ENCODE measurements at places on chromosomes 12 and 14.

DNA sequence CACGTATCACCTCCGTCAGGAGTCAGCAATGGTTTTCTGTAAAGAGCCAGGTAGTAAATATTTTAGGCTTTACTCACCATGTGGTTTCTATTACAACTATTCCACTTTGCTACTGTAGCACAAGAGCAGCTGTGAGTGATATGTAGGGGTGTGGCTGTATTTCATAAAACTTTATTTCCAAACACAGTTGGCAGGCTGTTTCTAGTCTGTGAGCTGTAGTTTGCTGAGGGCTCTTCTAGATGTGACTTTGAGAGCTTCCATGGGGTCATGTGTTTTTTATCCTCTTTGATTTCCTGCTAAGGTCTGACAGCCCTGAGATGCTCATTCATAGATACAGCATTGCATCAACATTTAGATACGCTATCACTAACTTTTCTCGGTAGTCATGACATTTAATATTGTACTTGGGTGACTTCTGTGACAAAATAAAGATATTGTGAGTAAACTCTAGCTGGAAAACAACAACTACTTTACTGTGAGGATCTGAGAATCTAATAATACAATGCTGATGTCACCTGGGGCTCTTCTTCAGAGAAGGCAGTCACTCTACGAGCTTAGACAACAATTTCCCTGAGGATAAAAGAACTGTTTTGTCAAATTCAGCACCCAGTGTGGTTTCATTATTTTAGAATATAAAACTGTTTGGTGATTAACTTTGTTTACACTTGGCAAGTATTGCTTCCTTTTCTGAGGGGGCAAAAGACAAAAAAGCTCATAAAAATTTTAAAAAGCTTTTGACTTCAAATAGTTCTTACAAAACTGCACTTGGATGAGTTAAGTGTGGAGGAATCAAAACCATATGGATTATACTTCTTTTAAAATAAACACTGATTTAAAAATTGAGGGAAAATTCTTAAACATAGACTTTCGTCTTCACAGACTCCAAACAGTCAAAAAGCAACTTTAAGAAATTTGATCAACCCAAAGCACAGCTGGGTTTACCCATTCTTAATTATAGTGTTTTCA lies 231.2 kb upstream of the DCN start:
- DNase-seq, result no peak

DNA sequence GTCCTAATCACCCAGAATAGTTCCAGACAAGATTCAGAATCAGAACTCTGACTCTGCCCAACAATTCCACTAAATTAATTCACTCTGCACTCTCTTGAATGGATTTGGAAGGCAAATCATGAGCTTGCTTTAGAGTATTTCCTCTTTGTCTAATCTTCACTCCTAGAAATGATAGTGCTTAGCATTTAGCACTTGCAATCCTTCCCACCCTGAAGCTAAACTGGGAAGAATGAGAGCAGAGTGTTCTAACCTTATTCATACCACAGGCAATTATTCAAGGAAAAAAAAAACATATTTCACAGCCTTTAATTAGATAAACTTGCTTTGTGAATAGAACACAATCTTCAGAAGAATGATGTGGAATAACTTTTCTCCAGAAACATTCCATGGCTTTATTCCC lies 264.6 kb downstream of the PAWR start:
- DNase-seq, result no peak

GRCh38 chr12:111868676-111869588 lies 26.9 kb downstream of the MAPKAPK5 start:
- no peak for DNase-seq

DNA sequence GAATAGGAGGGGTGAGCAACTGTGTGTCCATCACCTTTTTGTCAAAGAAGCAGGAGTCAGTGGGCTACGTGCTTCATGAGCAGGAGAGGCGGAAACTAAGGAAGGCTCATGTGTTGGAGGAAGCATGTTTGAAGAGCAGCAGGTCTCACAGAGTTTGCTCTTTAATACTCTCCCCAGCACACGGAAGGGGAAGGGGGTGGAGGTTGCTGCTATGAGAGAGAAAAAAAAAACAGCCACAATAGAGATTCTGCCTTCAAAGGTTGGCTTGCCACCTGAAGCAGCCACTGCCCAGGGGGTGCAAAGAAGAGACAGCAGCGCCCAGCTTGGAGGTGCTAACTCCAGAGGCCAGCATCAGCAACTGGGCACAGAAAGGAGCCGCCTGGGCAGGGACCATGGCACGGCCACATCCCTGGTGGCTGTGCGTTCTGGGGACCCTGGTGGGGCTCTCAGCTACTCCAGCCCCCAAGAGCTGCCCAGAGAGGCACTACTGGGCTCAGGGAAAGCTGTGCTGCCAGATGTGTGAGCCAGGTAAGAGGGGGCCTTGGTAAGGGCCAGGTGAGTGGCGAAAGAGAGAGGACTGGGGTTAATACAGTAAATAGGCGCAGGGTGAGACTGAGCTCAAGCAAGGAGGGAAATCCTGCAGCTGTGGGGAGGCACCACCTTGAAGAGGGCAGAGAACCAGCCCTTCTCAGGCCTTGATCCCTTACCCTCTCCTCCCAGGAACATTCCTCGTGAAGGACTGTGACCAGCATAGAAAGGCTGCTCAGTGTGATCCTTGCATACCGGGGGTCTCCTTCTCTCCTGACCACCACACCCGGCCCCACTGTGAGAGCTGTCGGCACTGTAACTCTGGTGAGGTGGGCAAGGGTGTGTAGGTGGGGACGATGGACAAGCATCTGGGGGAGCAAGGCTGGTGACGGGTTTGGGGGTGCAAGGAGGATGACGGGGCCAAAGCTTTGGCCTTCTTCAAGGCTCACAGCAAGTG lies at the start of gene CD27:
CD27 (plus strand) TSS at position 252 of the 985 bp plus-strand sequence; CDS start at position 393, 141 bp downstream.
- no peak for DNase-seq

DNA sequence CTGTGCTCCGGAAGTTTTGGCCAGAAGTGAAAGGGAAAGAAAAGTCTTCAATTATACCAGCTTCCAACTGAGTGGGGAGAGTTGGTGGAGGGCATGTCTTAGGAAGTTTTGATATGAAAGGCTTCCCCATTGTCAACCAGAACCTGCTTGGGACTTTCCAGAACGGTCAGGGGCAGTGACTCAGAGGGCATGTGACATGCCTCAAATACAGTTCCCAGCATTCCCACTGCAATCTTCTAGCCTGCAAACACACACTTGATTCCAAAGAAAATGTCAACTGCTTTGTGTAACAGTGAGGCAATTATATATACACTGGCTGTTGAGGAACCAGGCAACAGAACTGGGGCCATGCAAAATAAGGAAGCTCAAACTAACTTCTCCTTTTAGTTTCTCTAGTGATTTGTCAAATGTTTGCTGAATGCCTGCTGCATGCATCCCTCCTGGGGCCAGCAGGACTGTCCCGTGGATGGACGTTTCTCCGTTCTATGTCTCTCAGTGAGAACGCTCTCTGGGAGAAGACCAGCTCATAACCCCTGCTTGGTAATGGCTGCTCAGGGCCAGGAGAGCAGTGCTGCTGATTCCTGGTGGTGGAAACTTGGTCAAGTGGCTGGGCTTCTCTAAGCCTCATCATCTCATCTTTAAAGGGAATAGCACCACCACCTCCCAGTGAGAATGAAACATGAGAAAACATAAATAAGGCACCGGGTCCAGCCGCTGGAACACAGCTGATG lies 18.3 kb downstream of the SLC25A47 start:
- no peak for DNase-seq

DNA sequence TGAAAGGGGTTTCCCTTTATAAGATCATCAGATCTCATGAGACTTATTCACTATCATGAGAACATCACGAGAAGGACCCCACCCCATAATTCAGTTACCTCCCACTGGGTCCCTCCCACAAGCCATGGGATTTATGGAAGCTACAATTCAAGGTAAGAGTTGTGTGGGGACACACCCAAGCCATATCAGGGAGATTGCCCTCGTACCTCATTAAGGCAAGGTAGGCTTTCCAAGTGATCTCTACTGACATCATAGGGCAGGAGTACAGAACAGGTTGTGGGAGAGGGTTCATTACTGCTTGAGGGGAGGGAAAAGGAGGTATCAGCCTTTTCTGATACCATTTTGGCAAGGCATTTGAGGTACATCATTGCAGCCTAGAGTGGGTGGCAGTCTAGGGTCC lies 524.6 kb downstream of the PRKD1 start:
- DNase-seq, result no peak

GRCh38 chr12:25415004-25415403 lies 138.1 kb downstream of the LMNTD1 start:
- DNase-seq, result no peak

DNA sequence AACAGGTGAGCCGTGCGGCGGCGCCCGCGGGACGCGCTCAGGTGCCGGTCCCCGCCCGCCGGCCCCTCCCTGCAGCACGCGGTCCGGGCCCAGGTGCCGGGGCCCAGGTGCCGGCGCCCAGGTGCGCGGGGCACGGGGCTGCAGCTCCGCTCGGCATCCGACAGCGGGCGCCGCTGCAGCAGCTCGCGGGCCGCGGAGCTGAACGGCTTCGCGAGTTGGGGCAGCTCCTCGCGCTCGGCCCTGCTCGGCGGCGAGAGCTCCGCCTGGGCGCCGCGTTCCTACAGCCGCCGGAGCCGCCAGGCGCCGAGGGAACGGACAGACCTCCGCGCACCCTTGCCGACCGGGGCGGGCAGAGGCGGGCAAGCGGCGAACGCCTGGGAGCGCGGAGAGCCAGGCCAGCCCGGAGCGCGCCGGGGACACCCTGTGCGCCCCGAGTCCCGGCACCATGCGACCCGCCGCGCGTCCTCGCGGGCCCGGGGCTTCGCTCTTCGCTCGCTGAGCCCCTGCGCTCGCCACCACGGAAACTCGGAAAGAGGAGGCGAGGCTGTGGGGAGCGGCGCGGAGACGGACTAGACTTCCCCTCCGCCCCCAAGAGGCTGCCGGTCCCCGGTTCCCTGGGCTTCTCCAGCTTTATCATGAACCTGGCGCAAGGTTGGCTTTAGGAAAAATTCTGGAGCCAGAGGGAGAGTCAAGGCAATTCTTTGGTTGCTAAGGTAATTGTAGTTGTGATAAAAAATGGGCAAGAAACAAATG lies at the start of gene RGS6:
RGS6 (plus strand) TSS at position 201 of the 753 bp plus-strand sequence.
- DNase-seq, result peak; percentile 4

DNA sequence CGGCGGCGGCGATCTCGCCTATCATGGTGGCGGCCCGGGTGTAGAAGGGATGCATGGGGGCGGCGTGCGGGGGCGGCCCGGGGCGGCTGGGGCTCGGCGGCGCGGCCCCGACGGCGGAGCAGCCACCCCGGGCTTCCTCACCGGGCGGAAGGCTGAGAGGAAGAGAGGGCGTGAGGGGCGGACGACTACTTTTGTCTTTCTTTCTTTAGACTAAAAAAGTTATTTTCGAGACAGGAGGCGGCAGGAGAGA lies 240 bp downstream of the BTG1 start:
- no peak for DNase-seq

- DNase-seq, result no peak
These were observed 235.9 kb upstream of the KITLG start for GRCh38 chr12:88816201-88816600.

DNA sequence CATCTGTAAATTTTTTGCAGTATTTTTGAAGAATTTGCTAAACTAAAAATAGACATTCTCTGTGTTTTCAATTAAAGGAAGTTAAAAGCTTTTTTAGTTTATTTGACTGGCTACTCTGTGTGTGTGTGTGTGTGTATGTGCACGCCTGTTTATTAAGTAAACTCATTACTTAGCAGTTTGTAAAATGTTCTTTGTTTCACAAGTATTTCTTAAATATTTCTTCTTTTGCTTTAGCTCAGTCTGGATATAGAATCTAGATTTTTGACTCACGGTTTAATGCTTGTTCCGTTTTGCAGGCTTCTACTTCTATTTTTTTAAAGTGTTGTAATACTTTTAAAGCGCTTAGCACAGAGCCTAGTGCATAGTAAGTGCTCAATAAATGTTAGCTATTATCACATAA lies 46.5 kb upstream of the KCNMB4 start:
- no peak for DNase-seq

DNA sequence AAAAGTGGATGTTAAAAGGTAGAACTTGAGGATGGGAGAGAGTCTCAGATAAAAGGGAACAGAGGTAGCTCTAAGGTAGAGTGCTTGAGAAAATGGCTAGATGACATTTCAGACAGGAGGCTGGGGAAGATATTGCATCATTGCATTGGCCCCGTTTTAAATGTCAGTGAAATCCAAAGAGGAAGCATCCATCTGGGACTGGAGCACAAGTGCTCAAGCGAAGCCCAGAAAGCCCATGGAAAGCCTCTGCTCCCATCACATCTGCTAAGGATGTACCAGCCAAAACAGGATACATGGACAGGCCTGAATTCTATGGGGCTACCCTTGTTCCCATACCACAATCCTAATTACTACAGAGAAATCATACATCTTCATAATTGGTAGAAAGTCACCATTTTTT lies 581.5 kb upstream of the TMEM132C start:
- no peak for DNase-seq

DNA sequence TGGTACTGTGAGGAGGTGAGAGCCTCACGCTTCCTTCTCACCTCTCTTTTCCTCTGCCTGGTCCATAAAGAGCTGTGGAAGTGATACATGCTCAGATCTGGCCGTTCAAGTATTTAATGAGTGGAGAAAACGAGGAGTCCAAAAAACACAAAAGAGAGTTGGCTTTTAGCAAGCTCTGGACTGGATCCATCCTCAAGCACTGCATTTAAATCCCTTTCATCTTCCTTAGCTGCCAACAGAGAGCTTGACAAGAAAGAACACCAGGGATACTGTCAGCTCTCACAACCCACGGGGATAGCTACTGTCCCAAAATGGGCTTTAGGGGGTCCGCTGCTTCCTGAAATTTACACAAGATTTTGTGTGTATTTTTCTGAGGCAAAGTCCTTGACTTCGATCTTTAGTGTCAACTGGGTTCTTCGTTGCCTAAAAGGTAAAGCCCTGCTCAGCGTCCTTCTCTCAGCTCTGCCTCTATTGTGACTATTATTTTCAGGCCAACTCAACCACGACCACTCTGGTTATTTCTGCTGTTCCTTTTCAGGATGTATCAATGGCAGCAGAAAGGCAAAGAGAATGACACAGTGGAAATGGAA lies 120.9 kb downstream of the TMTC1 start:
- no peak for DNase-seq

DNA sequence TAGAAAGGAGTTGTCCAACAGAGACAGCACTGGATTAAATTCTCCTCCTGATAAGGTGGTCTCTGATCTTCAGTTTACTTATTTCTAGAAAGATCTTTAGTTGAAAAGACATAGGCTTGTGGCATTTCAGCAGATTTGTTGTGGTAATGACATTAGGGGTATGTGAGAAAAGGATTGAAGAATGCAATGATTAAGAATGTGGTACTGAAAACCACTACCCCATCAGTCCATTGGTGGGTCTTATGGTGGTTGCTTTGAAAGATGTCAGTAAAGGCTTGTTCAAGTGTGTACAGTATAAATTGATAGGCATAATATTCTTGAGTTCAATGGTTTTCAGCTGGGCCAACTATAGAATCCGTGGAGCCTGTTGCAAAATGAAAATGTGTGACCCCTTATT lies 10.8 kb downstream of the PPFIBP1 start:
- no peak for DNase-seq

DNA sequence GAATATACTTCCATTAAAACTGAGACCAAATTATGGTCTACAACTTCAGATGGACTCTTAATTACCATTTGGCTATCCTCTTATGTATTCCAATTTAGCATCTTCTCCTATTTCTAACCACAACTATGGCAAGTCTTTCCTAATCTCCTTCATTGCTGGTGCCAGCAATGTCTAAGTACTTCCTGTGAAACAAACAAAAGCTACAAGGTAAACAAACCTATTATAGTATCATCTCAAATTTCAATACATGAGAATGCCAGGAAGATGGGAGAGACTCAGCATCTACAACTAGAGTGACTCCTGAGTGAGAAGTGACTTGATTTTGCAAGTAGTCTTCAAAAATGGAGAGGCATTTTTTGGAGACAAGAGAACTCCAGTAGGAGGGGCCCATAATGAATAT lies 202.9 kb upstream of the ATXN7L3B start:
- no peak for DNase-seq

Measured in stimulated activated CD4-positive, alpha-beta T cell treated with anti-CD3 and anti-CD28 coated beads, Interleukin-15, amount 100 ng/mL, for 1 hour (primary cell).